ENCODE measurements at places on chromosomes 3 and 15.

- no peak for DNase-seq
Measured at GRCh38 chr3:106212665-106213222, 343.9 kb upstream of the CBLB start.

- DNase-seq, result peak; percentile 57
Measured at GRCh38 chr3:53170325-53171063, 9.5 kb downstream of the PRKCD start.

DNA sequence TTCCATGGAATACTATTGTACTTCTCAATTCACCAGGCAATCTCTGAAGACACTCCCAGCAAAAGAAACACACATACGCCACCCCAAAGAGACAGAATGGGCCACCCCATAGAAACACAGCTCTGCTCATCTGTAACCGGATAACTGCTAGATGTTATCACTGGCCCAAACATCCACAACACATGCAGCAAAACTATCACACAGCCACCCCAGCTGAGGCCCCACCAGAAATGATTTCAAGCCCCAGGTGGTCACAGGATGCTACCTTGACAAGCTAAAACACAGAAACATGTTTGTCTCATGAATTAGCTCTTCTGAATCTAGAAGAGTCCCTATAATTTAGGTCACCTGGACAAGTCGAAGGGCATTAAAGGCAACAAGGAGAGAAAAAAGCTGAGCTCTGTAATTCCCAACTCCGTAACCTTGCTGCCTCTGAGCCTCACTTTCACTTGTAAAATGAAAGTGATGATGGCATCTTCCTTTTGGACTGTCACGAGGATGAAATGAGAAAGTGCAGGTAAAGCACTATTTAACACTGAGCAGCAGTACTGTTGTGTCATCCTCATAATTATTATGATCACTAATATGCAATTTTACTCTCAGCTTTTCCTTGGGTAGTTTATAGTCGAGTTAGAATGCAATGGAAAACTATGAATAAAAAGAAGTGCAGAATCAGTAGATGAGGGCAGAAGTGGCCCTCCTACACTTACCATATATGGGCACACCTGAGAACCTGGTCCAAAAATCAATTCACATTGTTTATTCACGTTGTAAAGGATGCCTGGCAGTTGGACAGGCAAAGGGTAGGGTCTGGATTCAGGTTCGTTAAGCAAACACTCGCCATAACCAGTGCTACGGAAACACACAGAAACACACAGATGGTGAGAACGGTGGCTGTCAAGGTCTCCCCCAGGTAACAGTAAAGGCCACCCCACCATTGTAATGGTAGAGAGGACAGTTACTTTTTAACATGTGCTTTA lies 38.6 kb downstream of the ADAMTS9 start:
- no peak for DNase-seq

GRCh38 chr3:42381551-42382082 lies 28.8 kb downstream of the LYZL4 start:
- DNase-seq, result no peak

- no peak for DNase-seq
Measured at GRCh38 chr3:109985943-109986555, 648.7 kb upstream of the DPPA4 start.

GRCh38 chr3:166351461-166351860 lies 514.2 kb upstream of the BCHE start:
- DNase-seq, result no peak

DNA sequence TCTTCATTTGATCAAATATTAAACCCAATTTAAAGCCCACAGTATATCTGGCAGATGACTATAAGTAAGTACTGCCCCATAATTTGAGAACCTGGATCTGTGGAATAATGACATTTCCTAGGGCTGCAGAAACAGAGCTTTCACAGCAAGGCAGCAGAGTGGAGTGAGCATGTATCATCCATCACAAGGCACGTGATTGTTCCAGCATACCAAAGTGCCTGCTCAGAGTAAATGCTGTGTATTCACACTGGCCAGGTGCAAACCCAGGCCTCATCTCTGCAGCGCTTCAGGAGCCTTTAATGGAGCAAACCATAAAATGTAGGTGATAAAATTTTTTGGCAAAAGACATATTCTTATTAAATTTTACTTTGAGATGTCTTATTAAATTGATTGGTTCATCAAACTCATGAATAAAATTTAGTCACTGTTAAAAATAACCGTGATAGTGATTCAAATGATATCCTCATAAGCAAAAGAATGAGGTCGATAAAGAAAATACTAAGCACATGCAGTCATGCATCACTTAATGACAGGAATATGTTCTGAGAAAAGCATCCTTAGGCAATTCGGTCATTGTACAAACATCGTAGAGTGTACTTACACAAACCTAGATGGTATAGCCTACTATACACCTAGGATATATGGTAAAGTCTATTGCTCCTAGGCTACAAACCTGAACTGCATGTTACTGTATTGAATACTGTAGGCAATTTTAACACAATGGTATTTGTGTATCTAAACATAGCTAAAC lies 99.3 kb upstream of the SLC24A5 start:
- DNase-seq, result no peak

DNA sequence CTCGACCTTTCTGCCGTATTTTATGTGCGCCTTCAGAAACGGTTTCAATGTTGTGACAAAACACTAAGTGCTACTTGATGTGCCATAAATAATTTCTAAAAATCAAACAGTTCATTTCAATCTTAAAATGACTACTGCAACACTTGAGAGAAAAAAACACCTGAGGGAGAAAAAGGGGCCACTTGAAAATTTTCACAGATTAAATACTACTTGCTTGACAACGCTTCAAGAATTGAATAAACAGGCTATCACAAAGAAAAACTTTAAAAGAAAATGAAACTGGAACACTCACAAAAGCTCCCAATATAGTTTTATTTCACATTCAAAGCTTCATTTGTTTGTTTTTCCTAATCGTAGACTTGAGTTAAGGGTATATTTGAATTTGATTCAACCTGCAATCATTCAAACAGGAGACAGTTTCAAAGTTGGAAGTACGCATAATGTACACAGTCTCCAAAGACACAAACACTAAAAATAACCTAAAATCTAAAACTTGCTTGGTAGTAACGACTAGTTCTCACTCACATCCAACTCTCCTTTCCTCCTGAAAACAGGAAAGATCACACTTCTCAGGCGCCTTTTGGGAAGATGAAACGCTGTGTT lies 380.7 kb downstream of the ERC2 start:
- DNase-seq, result no peak

- peak; percentile 73 for DNase-seq
Measured at GRCh38 chr3:112857526-112857925, 10.9 kb upstream of the CD200R1L start.

DNA sequence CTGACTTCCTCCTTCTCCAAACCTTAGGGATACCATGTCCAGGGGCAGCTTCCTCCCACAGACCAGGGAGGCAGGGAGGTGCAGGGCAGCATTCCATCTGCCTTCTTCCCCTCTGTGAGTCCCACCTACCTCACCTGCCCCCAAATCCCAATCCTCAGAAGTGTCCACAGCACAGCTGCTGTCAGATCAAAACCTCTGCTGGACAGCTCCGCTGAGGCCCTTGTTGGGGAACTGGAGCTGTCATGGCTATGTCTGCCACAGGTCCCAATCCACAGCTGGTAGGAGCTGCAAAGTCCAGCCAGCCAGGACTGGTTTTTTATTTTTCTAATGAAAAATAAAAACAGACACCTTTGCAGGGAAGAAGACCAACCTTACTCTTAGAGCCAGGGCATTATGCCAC lies 40.7 kb upstream of the TBC1D21 start:
- DNase-seq, result no peak

GRCh38 chr3:146803745-146804144 lies 198.6 kb upstream of the PLSCR5 start:
- DNase-seq, result no peak

- DNase-seq, result no peak
Measured at GRCh38 chr3:141763088-141763750, at the start of gene GRK7. Gene GRK7, plus strand, starts transcription at chr3:141763408. Its CDS starts 14,877 bp downstream, at chr3:141778285.

DNA sequence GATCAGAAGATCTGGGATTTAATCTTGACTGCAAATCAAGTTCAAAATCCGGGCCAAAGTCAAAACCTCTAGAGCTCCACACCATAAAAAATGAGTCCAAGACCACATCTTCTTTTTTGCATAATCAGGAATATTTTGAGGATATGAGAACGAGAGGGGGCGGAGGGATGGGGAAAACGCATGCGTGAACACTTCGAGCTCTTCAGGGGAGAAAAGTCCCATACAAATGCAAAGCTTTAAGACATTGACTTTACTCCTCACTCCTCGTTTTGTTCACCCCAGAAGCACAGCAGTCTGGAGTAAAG lies 68.2 kb downstream of the SUMF1 start:
- DNase-seq, result no peak

- peak; percentile 54 for DNase-seq
Measured at GRCh38 chr3:197847866-197848401, 56.9 kb downstream of the LRCH3 start.

GRCh38 chr3:16370872-16371740 lies 106.1 kb downstream of the OXNAD1 start:
- no peak for DNase-seq

GRCh38 chr3:130539005-130539404 lies 22.0 kb downstream of the COL6A6 start:
- DNase-seq, result peak; percentile 73

DNA sequence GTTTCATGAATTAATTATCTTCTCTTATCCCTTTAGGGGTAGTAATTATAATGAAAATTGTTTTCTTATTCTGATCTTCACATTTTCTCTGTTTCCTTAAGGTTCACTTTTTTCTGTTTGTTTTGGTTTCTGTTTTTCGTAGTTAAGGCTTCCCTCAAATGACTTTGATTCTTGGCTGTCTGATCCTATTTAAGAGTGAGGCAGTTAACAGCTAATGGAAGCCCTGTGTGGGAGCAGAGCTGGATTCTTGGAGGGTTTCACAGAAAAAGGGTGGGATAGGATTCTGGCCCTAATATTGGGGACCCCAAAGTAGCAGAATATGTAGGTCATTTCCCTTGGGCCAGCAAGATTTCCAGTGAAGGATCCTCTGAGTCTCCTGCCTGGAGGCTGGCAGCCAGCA lies 6.8 kb upstream of the AMOTL2 start:
- no peak for DNase-seq

GRCh38 chr3:3553236-3553635 lies 246.0 kb upstream of the LRRN1 start:
- no peak for DNase-seq

DNA sequence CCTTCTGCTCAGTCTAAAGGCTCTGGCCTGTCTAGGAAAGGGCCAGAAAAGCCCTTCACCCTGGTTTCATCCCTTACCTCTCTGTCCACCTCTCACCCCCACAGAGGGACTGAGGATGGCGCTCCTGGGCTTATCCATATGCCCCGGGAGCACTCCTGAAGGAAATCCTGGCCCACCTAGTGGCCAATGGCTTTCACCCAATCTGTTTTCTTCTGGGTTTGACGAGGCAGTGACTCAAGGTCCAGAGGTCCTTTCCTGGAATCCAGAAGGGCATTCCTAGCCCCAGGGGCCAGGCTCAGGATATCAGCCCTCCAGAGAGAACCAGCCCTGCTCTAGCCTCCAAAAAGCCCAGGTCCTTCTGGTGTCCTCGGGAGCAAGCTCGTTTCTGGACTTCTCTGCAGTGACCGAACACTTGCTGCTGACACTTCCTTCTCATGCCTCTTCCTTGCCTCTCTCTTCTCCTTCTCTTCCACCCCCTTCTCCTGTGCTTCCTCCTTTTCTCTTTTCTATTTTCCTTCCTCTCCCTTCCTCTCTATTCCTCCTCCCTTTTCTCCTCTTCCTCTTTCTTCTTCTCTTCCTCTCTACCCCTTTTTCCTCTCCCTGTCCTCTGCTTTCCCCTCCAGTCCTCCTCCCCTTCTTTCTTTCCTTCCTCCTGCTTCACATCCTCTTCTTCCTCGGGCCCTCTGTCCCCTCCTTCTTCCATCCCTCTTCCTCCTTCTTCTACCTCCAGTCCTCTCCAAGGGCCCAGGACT lies 59.6 kb downstream of the RHCG start:
- DNase-seq, result no peak

GRCh38 chr3:53890726-53891475 lies 758 bp downstream of the SELENOK start:
- peak; percentile 64 for DNase-seq

- peak; percentile 73 for DNase-seq
Measured at GRCh38 chr3:186307594-186308221, 54.3 kb downstream of the DGKG start.

GRCh38 chr15:78382114-78382880 lies 42.1 kb downstream of the CRABP1 start:
- DNase-seq, result no peak

GRCh38 chr3:45679805-45680204 lies 9.4 kb upstream of the SACM1L start:
- DNase-seq, result peak; percentile 86

DNA sequence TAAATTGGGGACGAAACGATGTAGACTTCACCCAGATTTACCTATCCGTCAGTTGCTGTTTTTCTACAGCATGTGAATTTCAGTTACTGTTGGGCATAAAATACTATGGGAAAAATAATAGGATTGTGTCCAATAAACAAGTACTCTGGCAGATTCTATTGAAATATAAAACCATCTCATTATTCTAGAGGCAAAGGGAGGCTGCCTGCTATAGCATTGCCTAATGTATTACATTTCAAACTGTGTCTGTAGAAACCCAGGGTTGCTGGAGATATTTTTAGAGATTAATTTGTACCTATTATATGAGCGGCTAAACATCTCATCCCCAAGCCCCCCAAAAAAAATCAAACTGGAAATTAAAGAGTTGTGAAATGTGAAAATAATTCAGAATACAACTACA lies 159.6 kb upstream of the IL12A start:
- DNase-seq, result no peak

Measured in common myeloid progenitor, CD34-positive (primary cell).